Activated CD8-positive, alpha-beta T cell treated with anti-CD3 and anti-CD28 coated beads, Interleukin-2, amount 10 ng/mL, durations not matched to agents 7 days and 5 days (primary cell): ENCODE measurements at places on chromosomes 2 and 18.

- no peaks in the 10 kb centered on the region for H3K4me1 ChIP-seq
- no peak overlapping the region for H3K27ac ChIP-seq
- no peaks in the 10 kb centered on the region for H3K36me3 ChIP-seq
- H3K4me3 ChIP-seq: no peak overlapping the region
- no peak for DNase-seq
Observed at GRCh38 chr2:58541511-58541910, 300.4 kb upstream of the FANCL start.

GRCh38 chr2:85915606-85916303 is 27.0 kb upstream of the ST3GAL5 start:
- no peak overlapping the region for H3K4me3 ChIP-seq
- H3K27ac ChIP-seq: no peak overlapping the region
- H3K36me3 ChIP-seq: no peaks in the 10 kb centered on the region
- H3K27me3 ChIP-seq: no peaks in the 10 kb centered on the region

DNA sequence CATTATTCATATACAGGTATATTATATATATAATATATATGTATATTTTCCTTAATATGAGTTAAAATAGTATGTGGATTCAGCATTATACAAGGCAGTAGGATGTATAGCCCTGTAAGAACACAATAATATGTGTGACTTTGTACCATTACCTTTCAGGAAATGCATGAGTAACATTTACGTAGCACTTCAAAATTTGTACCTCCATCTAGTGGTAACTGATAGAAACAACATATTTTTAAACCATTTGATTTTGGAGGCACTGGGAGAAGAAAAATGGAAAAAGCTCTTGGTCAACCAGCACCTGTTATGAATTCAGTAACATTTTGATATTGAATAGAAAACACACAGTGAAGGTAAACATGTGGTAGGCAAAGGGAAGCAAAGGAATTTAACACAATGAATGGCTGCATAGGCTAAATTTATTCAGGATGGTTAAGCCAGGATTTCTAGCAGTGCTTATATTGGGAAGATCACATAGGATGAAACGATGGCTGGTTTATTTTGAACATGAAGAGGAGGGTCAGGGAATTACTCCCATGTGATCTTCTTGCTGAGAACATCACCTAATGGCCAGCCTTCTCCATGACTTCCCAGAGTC is 565.5 kb downstream of the CCDC85A start:
- no peaks in the 10 kb centered on the region for H3K27me3 ChIP-seq
- no peak overlapping the region for H3K27ac ChIP-seq
- no peaks in the 10 kb centered on the region for H3K36me3 ChIP-seq
- H3K4me1 ChIP-seq: no peaks in the 10 kb centered on the region

- peaks cover 6% of the 10 kb centered on the region for H3K27me3 ChIP-seq
- no peak overlapping the region for H3K4me3 ChIP-seq
- DNase-seq: peak; percentile 7
- H3K4me1 ChIP-seq: no peaks in the 10 kb centered on the region
- H3K36me3 ChIP-seq: no peaks in the 10 kb centered on the region
Observed at GRCh38 chr2:620471-621302, 56.5 kb downstream of the TMEM18 start.

DNA sequence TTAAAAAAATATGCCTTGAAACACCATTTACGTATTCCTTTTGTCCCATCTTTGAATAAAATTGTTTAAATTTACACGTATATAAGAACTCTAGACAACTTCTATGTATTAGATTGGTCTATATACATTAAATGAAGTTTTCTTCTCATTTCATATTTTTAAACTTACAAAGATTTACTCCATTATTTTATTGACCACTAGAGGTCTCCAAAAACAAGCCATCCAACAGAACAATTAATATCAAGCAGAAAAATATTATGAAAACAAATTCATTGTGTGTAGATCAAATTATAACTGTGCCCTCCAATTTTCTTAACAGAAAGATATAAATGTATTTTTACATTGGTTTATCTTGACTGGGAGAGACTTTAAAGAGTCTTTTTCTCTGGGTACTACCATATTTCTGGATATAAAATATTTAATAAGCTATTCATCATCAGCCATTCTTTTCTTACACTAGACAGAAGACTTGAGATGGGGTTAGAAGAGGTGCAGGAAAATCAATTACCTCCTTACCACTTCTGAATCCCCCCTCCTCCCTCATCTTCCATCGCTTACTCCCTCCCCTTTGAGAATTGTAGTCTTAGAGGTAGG is 66.5 kb downstream of the DPP4 start:
- peaks cover 90% of the 10 kb centered on the region for H3K36me3 ChIP-seq
- H3K27me3 ChIP-seq: no peaks in the 10 kb centered on the region
- H3K4me1 ChIP-seq: peaks cover 77% of the 10 kb centered on the region
- H3K27ac ChIP-seq: no peak overlapping the region
- H3K4me3 ChIP-seq: no peak overlapping the region

DNA sequence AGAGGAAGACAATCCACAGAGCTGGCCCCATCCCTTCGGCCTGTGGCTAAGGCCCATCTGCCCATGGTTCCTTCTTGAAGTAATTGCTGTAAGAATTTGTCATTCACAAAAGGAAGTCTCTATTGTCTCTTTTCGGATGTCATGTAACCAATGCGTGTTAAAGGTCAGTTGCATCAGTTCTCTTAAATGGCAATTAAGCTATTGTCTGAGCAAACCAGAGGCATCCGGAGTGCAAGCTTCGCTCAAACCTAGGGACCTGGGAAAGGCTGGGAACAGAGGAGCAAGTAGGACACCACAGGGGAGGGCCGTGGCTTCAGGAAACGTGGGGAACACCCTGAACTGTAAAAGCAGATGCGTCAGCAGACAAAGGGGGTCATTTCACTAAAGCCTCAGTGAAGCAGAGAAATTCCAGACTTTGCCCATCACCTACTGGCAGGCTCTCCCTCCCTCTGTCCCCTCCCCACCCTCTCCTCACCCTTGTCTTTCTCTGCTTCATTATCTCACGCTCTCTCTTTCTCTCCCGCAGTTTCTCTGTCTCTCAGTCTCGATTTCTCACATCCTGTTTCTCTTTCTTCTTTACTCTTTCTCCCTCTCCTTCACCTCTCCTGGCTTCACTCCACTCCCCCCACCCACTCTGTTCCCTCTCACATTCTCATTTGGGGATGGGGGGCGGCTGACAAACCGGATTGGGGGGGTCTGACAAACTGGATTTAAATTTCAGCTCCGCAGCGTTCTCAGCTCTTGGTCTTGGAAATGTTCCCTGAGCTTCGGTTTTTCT is 204.6 kb upstream of the TNP1 start:
- no peak for DNase-seq
- no peak overlapping the region for H3K4me3 ChIP-seq
- H3K36me3 ChIP-seq: no peaks in the 10 kb centered on the region
- H3K4me1 ChIP-seq: peaks cover 4% of the 10 kb centered on the region
- no peak overlapping the region for H3K27ac ChIP-seq
- peaks cover 4% of the 10 kb centered on the region for H3K27me3 ChIP-seq

DNA sequence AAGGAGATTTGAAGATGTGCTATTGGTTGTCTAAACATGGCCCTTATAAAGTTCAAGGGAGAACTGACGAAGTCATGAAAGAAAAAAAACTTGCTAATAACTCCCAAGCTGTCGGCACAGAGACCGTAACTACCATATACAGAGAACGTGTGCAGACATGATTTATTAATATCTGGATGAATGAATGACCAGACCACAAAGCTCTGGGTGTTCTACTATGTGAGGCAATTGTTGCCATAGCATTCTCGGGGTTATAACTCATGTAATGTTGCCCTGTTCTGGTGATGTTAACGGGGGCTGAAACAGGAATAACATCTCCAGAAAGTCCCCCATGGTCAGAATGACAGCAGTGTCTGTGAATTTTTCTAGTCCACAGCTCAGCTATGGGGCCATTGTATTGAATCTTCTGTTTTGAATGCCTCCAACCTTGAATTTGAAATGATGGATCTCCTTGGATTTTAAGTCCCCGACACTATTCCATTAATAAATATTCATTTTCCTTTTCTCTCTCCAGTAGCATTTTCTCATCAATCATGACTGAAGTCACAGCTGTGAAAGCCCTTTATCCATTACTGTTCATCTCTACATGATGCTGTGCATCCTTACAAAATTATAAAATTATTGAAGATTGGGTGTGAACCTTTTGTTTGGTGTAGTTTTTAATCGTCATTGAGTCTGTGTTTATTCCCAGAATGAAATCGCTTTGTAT is 483.4 kb upstream of the KLHL29 start:
- H3K36me3 ChIP-seq: no peaks in the 10 kb centered on the region
- H3K4me3 ChIP-seq: no peak overlapping the region
- H3K27me3 ChIP-seq: no peaks in the 10 kb centered on the region
